ENCODE measurements at places on chromosomes 4 and X.

DNA sequence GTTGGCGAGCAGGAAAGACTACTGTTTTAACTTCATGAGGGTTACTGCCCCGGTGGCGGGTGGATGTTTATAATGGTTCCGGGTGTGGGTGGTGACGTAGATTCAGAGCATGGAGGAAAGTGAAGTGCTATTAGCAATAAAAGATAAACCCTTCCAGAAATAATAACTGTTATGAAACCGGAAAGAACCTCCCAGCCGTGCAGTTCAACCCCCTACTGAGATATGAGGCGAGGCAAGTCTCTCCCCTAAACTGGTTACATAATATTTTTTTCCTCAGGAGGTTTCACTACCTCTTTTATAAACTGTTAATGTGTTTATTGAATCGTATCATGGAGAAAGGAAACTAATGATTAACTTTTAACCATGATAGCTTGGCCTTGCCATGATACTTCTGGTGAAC lies 33.9 kb upstream of the STIM2 start:
- DNase-seq, result no peak

- DNase-seq, result no peak
Observed at GRCh38 chr4:140247237-140247636, 93.3 kb upstream of the MAML3 start.

DNA sequence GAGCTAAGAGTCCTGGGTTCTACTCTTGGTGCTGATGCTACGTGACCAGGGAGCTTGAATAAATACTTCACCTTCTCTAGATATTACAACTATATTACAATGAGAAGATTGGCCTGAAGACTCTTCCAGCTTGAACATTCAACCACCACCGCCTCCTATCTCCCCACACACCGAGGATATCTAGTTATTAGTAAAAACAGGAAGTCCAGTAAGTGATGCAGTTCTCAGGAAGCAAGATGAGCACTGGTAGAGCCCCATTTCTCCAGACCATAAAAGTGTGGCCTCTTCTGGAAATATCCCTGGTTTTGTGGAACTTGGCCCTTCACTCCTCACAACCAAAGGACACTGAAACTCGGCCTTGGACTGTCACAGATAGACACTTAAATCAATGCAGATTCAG lies 18.5 kb downstream of the PJA1 start:
- no peak for DNase-seq

- no peak for DNase-seq
Observed at GRCh38 chrX:139199933-139200332, 330.6 kb upstream of the F9 start.

DNA sequence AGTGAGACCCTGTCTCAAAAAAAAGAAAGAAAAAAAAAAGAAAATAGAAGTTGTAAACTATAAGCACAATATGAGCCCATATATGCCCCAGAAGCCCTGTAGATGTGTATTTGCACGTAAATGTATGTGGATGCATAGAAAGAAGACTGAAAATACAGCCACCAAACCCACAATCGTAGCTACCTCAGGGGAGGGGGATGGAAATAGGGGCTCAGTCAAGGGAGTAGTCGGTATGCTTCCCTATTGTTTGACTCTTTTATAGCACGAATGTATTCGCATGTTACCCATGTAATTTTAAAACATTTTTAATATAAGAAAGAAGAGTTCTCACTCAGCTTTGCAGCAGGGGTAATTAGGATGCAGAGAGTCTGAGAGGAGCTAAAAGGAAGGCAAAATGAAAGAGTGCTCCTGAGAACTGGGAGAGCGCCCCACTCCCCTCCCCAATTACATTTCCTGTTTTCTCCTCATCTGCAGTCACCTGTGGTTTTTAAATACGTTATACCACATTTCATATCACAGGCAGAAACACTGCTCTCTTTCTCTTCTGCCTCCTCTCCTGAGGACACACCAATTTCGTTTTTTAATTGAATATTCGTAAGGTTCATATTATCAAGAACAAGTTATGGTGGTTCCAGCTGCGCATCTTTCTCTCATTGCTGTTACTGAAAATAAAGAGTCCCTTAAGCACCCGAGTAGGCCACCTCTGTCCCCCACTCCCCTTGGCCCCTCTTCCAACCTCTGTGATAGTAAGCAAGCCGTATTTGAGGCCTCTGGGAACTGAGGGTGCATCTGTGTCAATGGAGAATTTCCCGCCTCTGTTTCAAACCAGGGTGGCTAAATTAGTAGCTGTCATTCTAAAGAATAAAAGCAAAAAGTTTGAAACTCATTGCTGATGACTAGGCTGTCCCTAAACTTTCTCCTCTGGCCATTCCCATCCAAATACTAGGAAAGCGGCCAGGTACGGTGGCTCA lies 10.7 kb downstream of the SEPTIN6 start:
- DNase-seq, result no peak

DNA sequence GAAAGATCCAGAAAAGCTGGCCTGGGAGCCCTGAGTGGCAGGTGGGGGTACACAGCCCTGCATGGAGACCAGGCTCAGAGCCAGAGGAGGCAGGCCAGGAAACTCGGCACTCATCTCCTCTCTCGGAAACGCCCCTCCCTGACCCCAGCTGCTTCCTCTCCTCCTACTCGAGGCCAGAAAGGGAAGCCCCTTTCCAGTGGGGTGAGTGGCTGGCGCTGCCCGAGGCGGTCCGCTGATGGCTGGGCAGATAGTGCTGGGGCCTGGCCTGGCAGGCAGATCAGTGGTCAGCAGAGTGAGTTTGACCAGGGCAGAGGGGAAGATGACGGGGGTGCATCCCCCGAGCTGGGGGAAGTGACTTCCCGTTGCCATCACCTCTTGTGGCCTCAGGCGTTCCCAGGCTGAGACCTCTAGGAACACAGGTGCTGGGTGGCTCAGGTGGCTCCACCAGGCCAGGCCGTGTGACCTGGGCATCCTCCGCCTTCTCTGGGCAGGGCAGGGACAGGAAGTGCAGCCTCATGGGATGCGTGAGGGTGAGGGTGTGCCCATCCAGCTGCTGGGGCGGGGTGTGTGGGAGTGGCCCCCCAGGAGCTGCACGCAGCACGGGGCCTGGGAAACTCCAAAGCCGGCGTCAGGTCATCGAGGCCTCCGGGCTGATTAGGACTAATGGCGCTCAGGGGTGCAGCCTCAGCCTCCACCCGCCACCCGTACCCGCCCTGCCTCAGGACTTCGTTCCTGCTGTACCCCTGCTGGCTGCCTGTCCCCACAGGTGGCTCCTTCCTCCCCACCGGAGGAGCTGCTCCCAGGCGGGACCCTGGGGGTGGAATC lies 5.7 kb downstream of the SH3BP2 start:
- no peak for DNase-seq

DNA sequence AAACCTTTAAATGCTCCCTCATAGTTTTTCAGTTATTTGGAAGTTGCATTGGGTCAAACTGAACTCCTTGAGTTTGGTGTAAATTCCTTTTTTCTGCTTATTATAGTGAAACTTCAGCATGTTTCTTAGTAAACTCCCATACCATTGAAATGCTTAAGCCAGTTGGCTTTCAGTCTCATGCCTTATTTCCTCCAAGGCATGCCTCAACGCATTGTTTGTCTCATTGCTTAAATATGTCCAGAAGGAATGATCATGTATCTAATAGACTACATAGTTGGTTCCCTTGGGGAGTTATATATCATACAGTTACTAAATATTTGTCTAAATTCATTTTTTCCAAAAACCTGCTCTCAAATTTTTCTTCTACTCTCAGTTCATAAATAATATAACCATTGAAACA lies 114.0 kb downstream of the STOX2 start:
- DNase-seq, result no peak

DNA sequence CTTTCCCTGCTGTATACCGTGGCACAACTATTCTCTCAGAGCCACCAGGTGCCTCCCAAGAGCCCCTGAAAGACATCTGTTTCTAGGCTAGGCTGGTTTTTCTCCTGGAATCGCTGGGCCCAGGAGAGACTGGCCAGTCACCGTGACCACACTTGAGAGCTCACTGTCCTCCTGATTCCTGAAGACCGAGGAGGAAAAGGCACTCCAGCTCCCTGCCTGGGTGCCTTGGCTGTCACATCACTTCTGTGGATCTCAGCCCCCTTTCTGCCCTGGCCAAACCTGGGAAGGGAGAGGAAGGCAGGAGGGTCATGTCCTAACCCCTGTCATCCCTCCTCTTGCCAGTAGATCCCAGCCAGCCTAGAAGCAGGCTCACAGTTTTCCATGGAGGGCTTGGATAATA lies 54.7 kb upstream of the LAS1L start:
- no peak for DNase-seq

DNA sequence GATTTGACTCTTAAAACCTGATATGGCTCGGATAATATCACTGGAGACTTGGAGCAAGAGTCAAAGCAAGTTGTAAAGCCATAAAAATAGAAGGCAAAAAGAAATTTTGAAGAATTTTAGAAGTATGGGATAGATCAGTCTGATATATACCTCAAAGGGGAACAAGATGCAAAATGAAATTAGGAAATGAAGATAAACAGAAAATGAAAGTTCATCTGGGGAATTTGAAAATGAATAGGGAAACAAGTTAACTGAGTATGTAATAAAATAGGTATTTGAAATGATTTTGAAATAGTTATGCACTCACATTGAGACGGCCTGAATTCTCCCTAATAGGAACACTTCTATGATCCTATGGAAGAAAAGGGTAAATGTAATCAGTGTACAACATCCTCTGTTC lies 5.7 kb downstream of the CYP2U1 start:
- no peak for DNase-seq

GRCh38 chr4:168766604-168767316 lies 243.3 kb downstream of the CBR4 start:
- no peak for DNase-seq

DNA sequence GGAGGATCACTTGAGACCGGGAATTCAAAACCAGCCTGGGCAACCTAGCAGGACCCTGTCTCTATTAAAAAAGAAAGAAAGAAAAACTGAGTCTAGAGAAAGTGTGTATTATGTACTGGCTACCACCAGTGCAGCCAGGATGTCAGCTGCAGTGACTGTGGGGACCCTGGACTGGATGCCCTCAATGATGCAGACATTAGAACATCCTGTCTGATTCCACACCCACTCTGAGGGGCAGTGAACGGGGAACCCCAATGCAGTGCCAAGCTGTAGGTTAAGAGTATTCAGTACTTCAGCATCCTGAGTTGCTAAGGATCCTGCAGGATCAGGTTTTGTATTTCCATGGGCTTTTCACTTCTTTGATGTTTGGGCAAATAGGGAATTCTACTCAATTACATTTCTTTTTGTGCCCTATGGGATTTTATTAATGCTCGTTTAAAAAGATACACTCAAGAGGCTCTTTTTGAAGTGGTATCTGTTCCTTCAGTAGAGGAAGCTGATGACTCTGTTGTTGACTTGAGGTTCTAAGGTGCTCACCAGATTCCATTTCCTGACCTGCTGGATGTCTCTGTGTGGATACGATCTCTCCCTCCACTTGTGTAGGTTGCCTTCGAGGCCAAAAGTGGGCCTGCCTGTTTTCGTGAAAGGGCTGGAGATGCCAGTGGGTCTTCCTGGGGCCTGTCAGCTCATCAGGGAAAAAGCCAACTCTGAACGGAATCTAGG lies 85.9 kb upstream of the CLCN4 start:
- no peak for DNase-seq

DNA sequence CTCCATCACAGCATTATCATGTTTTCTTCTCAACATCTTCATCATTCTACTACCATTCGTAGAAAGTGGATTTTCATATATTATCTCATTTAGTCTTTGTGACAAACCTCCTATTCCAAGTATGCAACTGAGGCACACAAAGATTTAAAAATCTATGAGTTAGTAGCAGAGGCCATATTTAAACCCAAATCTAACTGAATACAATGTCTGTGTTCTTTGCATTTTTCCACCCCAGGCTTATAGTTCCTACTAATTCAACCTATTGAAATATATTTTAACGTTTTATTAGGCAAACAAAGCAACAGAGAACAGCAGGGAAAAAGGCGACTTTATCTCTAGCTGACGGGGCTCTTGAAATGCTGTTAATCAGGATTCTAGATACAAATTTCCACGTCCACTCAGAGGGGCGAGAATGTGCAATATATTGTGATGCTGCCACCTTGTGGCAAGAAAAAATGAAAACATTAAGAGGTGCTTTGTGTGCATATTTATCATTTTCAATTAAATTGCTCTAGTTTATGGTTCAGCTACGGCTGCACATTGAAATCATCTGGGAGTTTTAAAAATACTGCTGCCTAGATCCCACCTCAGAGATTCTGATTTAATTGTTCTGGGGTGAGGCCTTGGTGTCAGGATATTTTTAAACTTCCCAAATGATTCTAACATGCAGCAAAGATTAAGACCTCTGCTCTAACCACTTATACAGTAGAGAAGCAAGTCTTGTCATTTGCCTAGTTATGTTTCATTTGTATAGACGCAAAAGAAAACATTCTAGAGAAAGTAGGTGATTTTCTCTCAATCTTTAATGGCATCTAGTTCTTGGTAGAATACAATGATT lies 315.9 kb downstream of the MAPK10 start:
- no peak for DNase-seq

DNA sequence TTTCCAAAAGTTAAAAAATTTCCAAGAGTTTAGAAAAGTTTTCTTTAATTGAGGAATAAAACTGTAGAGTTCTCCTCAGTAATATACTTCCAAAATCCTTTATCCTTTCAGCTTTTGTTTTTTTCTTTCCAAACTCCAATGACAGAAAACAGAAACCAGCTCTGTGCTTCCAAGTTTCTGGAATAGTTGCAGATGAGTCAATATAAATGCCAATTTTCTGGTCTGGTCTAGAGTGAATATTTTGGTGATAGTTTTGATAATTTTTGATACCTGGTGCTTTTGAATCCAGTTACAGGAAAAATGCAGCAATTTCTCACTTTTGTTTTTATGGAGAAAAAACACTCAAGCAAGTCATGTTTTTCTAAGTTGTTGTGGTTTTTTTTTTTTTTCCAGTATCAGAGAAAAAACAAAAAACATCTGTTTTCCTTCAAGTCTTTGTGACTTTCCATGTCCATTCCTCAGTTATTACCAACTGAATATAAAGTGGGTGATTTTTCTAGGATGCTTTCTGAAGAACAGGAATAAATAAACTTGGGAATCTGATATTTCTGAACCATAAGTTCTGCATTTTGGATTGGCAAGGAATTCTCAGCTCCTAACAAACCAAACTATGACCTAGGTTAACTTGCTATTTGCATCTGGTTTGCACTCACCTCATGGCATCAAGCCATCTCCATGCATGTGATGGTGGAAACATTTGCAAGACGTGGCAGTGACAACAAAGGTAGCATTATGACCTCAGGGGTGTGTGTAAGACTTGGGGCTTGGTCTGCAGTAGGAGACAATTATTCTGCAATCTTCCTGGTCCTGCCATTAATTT lies 139.1 kb downstream of the VEGFC start:
- DNase-seq, result no peak

- no peak for DNase-seq
Observed at GRCh38 chr4:129153700-129154099, 57.7 kb downstream of the C4orf33 start.

- no peak for DNase-seq
Observed at GRCh38 chr4:69754926-69755580, 5.4 kb downstream of the SULT1B1 start.

- no peak for DNase-seq
Observed at GRCh38 chrX:38704146-38704882, 96.9 kb upstream of the MID1IP1 start.

DNA sequence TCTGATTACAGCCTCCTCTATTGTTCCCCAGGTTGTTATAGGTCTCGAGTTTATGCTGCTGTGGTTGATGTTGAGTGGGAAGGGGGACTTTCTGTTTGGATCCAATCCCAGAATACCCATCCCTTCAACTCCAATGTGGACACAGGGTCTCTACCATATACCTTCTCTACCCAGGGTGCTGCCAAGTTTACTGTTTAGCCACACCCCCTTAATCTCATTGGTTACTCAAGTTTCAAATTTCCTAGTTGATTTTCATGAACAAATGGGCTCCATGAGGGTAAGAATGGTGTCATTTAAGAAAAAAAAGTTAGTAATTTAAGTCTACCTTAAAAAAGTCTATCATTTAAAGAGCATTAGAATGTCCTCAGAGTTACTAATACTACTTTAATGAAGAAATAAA lies 3.6 kb upstream of the SPP1 start:
- no peak for DNase-seq
